ENCODE measurements at places on chromosomes 2 and 18. TPM values are rescaled to one million over a fixed set of nuclear protein-coding genes. Genes with fewer than 3 reads are reported as not detected.

DNA sequence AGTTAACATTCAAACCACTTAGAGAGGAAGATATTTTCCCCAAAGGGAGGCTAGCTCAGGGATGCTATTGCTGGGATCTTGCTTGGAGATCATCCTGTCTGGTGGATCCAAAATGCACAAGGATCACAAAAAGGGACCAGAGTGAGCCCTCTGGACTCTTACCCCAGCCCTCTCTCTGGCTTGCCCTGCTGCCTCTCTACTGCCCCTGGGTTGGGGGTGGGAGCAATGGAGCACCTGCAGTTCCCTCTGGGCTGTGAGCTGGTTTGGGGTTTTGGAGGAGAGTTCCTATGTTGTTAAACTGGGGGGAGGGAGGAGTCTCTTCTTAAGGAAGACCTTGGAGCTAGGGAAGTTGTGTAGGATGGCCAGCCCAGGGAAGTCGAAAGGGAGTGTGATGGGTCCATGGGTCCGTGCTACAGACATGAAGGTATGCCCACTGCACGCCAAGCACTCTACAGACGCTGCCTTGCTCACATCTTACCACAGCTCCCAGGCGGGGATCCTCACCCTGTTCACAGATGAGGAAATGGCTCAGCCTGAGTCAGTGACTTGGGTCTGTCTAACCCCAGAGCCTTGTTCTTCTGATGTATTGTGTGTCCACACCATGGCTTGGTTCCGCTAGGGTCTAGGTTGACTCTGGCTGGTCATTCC is 3.8 kb downstream of the LBH start:
- peak; percentile 60 for DNase-seq

DNA sequence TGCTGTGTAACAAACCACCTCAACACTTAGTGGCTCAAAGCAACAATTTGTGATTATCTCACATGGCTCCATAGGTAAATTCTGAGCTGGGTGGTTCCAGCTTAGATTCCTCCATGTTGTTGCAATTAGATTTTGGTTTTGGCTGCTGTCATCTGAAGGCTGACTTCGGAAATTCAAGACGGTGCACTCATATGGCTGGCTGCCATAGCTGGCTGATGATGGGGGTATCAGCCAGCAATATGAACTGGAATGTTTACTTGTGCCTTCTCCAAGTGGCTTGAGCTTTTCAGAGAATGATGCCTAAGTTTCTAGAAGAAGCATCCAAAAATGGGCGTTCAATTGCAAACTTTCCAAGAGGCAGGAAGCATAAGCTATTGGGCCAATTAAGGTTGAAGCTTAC is 213.1 kb downstream of the GCA start:
- DNase-seq, result no peak

DNA sequence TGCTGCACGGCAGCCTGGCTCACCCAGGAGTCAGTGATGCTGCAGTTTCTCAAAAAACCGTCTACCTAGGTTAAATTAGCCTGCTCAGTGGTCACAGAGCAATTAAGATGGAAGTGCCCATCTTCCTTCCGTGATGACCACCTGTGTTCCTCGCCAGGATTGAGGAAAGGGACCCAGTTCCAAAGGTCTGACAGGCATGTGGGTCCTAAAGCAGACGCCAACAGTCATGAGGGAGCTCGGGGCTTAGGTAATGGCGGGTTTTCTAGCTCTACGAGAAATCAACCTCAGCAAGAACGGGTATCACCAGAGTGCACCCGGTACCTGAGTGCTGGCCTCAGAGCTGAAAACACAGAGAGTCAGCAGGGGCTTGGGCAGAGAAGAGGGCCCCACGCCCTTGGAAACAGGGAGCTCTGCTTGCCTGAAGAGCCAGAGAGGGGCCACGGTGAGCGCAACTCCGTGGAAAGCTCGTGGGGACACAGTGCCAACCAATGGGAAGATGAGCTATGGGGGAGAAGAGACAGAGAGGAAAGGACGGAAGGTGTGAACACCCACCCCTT is 34.3 kb upstream of the DNMT3A start:
- DNase-seq, result no peak

- peak; percentile 28 for DNase-seq
Observed at GRCh38 chr2:19198381-19198780, 160.0 kb downstream of the OSR1 start.

- peak; percentile 77 for DNase-seq
Observed at GRCh38 chr2:238136820-238137537, 1.5 kb upstream of the KLHL30 start.

DNA sequence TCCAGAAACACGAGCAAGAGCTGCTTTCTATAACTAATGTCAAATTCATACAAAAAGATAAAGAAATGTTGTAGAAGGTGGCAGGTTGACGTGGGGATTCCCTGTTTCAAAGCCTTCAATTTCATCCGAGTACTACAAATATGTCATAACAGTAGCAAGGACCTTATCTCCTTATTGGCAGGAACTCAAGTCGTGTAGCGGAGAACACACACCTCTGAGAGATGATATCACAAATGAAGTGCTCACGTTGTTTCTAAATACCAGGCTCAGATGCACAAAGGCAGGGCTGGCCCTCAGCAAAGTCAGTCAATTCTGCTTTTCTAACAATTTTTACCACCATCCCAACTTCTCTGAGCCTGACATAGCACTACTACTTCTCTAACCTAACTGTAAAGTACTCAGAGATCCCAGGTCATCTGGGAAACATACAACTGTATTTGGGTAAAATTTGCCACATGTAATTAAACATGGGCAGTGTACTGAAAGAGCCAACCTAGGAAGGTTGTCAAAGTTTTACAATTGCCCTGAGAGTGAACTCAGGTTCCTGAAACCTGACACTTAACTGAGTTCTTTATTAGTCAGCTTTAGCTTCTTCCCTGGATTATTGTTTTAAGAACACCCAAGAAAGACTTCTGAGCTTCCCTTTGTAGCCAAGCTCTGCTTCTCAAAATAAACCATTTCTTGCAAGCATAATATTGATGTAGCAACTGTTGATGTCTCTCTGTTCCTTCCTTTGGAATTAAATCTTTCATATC is 813.7 kb upstream of the ACVR2A start:
- peak; percentile 54 for DNase-seq

DNA sequence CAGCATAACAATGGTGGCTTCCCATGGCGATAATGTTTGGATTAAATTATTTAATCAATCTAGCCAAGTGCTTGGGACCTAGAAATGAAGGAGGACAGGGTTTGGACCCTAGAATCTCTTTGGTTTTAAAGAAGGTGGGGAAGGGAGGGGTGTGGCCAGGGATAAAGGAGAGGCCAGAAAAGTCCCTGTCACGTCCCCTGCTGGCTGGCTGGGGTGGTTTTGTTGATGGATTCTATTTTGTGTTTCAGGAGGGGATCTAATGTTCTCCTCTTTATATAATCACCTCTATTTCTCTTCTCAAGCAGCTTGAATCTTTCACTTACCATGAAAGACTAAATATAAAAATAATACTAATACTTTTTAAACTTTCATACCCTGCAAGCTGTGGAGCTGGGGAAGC is 52.6 kb upstream of the GALR1 start:
- DNase-seq, result no peak

DNA sequence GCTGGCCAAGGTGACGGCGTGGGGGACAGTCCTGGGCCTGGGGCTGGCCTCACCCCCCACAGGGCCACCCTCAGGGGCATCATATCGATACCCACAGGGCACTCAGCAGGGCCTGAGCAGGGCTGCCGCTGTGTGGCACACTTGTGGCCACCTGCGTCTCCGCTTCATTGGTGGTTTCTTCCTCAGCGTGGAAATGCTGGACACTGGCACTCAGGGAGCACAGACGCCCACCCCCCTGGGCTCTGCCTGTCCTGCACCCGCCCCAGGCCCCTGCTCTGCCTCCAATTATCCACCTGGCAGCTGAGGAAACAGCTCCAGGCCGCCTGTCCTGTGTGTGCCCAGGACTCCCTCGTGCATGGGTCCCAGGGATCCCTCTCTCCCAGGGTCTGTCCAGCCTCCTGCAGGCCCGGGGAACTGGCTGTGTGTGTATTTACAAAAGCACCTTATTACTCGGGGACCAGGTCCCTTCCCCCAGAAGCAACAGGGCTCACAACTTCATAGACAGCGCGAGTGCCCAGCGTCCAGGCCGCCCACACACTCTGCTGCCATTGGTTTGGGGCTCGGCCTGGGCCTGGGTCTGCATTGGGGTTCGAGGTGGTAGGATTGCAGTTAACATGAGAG is 13.1 kb downstream of the CROCC2 start:
- DNase-seq, result no peak

- DNase-seq, result peak; percentile 24
Observed at GRCh38 chr2:223647258-223647952, 45.2 kb upstream of the SCG2 start.

GRCh38 chr2:88841224-88841929 is 149.9 kb downstream of the RPIA start:
- DNase-seq, result no peak

- no peak for DNase-seq
Observed at GRCh38 chr18:53426666-53427184, 797.7 kb downstream of the MBD2 start.

DNA sequence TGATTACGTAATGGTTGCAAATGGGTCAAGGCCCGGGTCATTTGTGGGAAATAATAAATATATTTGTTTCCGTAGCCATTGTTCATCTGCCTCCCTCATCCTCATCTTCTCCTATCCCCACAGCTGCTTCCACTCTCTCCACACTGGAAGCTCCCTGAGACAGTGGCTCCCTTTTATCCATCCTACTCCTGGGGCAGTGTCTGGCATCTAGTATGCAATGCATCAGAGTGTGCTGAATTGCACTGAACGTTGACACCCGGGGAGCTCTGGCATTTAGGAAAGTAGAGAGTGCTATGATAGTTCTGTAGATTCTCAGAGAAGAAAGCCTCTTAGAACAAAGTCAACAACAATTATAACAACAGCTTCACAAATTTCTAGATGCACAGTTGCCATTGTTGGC is 45.5 kb upstream of the NAB1 start:
- no peak for DNase-seq

GRCh38 chr2:99448556-99448955 is 41.3 kb downstream of the REV1 start:
- DNase-seq, result peak; percentile 53

- DNase-seq, result no peak
Observed at GRCh38 chr2:232458661-232459418, 2.9 kb downstream of the ALPI start.

DNA sequence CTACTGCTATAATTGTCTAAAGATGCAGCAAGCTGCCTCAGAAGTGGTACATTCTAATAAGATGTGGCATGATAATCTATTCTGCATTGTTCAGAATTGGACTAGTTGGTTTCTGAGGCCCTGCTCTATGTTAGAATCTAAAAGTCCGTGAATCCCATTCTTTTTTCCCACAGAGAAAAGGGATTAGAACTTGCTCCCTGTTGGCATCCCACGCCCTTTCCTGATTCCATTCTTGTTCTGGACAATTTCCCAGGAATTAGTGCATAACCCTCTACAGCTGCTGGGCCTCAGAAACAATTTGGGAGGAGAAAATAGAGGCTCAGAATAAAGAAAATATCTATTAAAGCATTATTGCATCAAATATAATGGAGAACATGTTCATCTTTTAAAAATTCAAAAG is 282.7 kb downstream of the NRXN1 start:
- no peak for DNase-seq

- no peak for DNase-seq
Observed at GRCh38 chr2:236120141-236120601, 48.0 kb downstream of the GBX2 start.

DNA sequence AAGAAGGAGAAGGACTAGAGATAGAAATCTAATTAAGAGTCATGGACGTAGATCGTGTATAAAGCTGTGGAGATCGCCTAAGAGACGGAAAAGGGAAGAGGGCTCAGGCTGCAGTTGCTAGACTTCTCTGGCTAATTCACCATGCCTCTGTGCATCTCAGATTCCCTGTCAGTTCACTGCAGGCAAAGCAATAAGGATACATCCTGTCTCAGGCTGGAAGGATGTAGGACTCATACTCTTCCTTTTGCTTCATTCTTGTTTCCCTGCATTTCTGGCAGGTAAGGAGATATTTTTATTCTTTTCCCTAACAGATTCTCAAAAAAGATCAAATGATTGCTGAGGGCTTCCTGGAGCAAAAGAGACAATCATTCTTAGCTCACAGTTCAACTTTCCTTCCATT is 112.5 kb downstream of the AP1S3 start:
- DNase-seq, result peak; percentile 48

DNA sequence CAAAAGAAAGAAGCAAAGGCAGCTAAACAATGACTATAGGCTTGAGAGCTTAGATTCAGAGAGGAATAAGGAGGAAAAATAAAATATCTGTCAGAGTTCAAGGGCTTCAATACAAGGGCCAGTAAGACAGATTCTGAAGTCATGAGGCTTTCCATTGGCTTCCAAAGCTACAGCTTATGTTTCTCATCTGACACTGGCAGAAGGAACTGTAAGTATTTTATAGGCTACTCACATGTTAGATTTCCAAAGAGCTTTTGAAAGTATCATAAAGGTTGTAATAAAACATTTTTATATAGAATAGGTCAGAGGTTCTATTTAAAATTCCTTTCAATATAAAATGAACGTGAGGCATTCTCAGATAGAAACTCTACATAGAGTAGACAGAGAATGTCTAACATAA is 746.6 kb upstream of the NXPH2 start:
- no peak for DNase-seq

DNA sequence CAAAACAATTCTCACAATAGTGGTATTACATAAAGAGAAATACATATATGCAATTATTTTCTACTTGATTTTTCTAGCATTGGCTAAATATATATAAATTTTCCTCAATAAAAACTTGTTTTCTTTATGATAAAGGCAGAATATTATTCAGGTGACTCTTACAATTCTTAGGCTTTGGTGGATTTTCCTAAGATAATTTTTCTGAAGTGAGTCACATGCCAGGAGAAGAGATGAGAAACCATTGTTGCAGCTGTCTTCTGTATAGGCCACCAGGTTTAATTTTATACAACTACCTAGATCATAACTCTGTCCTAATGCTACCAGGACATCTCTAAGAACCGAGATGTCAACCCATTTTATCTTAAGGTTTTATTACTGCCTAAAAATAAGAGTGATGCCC is 552.4 kb upstream of the CDH2 start:
- DNase-seq, result peak; percentile 45

GRCh38 chr18:79405781-79406575 is 10.2 kb downstream of the NFATC1 start:
- no peak for DNase-seq

GRCh38 chr2:168530982-168531622 is 75.0 kb downstream of the CERS6 start:
- DNase-seq, result peak; percentile 50

Gene ZNF892
- 2.7 TPM for total RNA-seq

Gene INHBB
- total RNA-seq, result 0.28 TPM

Gene OTOS
- total RNA-seq, result not detected

Gene ESPNL
- 1.4 TPM for total RNA-seq

Gene RASGRP3
- total RNA-seq, result 3.0 TPM

Gene ASAP2
- 26.9 TPM for total RNA-seq

Gene GKN1
- not detected for total RNA-seq

Gene SCN2A
- total RNA-seq, result 0.54 TPM

Gene OSBPL1A
- total RNA-seq, result 50.3 TPM

Gene LIMS2
- 1.1 TPM for total RNA-seq

Gene ZAP70
- not detected for total RNA-seq

Gene CNDP1
- total RNA-seq, result not detected

Gene TBC1D8
- 1.3 TPM for total RNA-seq

Gene THADA
- 21.3 TPM for total RNA-seq
